ENCODE measurements at places on chromosomes 5 and 9.

GRCh38 chr5:55917402-55918086 lies 66.4 kb downstream of the IL31RA start:
- H3K27ac ChIP-seq: no peak overlapping the region
- DNase-seq: no peak
- H3K4me3 ChIP-seq: no peak overlapping the region
- peaks cover 19% of the 10 kb centered on the region for H3K4me1 ChIP-seq
- no peaks in the 10 kb centered on the region for H3K36me3 ChIP-seq
- H3K27me3 ChIP-seq: no peaks in the 10 kb centered on the region

DNA sequence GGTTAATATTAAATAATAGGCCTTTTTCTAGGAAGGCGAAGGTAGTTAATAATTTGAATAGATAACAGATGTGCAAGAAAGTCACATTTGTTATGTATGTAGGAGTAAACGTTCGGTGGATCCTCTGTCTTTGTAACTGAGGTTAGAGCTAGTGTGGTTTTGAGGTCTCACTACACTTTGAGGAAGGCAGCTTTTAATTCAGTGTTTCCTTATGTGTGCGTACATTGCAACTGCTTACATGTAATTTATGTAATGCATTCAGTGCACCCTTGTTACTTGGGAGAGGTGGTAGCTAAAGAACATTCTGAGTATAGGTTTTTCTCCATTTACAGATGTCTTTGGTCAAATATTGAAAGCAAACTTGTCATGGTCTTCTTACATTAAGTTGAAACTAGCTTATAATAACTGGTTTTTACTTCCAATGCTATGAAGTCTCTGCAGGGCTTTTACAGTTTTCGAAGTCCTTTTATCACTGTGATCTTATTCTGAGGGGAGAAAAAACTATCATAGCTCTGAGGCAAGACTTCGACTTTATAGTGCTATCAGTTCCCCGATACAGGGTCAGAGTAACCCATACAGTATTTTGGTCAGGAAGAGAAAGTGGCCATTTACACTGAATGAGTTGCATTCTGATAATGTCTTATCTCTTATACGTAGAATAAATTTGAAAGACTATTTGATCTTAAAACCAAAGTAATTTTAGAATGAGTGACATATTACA lies 45.7 kb downstream of the TGFBR1 start:
- peaks cover 10% of the 10 kb centered on the region for H3K27me3 ChIP-seq
- no peak for DNase-seq
- peak overlapping the region; percentile 33 for H3K27ac ChIP-seq
- peaks cover 19% of the 10 kb centered on the region for H3K4me1 ChIP-seq
- peaks cover 49% of the 10 kb centered on the region for H3K36me3 ChIP-seq

DNA sequence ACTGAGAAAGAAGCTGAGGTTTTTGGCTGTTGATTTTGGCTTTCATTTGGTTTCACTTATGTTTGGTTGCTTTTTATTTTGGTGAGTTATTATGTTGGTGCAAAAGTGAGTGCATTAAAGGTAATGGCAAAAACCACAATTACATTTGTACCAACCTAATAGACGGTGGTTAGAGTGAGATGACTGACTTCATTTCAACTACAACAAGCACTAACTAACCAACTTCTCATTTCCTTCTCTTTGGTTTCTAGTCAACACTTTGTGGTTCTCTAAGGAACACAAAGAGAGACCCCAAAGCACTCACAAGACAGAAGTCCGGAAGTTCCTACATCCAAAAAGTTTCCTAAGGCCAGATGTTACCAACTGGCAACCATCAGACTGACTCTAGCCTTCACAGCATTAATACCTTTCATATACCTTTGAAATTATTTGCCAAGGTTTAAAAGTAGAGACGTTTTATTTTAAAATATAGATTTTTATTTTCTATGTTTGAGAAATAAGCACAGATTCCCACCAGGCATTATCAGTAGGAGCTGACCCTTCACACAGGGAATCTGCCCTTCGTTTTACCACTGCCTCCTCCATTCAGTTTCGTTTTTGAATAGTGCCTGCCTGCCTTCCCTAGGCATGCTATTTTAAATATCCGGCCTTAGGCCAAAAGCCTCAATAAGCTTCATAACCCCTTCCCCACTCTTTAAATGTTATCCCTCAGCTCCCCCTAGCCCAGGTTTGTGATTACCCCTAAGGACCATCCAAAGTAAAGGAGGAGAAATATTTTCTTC lies 301.1 kb upstream of the PTGER4 start:
- peaks cover 38% of the 10 kb centered on the region for H3K4me1 ChIP-seq
- no peaks in the 10 kb centered on the region for H3K27me3 ChIP-seq
- H3K4me3 ChIP-seq: peak overlapping the region; percentile 5
- DNase-seq: no peak

DNA sequence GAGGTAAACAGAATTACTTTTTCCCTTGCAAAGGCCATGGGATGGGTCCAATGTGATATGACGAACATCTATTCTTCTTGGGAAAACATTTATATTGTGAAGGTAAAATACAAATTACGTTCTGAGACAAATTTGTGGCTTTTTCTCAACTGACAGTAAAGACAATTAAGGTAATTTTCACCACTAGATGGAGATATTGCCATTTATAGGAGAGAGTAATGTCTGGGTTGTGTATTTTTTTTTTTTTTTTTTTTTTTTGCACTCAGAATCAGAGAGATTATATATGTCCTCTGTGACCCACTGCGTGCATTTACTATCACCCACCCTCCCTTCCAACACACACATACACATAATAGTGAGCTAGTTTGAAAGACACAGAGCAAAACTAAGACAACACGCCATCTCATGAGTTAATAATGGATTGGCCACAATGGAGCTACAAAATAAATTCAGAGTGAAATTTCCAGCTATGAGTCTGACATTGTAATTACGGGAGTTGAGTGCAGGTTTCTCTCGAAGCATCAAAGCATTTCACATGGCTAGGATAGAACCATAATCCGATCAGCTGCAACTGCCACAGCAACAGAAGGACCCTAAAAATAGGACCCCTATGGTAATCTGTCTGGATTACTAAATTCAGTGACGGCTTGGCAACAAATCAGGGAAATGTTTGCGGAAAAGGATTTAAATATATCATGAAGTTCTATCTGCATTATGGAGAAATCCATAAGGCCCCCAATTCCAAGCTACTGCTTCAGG lies 49.2 kb downstream of the ANXA1 start:
- no peak overlapping the region for H3K27ac ChIP-seq
- DNase-seq: no peak
- H3K36me3 ChIP-seq: no peaks in the 10 kb centered on the region

DNA sequence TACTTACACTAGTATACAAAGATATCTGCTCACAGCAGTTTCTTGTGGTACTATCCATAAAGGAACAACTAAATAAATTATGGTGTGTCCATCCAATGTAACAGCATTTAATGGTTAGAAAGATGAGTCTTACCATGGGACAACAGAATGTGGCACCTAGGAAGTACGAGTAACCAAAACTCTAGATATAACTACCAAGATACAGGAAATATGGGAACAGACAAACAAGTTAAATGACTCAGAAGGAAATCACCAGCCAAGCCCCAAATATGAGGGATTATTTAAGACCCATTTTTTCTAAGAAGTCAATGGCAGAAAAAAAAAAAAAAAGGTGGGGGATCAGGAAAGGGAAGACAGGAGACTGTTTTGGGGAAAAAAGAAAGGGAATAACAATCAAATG lies 294.8 kb downstream of the PRELID2 start:
- H3K4me1 ChIP-seq: no peaks in the 10 kb centered on the region
- DNase-seq: no peak
- H3K36me3 ChIP-seq: no peaks in the 10 kb centered on the region
- H3K27me3 ChIP-seq: no peaks in the 10 kb centered on the region
- H3K27ac ChIP-seq: no peak overlapping the region

DNA sequence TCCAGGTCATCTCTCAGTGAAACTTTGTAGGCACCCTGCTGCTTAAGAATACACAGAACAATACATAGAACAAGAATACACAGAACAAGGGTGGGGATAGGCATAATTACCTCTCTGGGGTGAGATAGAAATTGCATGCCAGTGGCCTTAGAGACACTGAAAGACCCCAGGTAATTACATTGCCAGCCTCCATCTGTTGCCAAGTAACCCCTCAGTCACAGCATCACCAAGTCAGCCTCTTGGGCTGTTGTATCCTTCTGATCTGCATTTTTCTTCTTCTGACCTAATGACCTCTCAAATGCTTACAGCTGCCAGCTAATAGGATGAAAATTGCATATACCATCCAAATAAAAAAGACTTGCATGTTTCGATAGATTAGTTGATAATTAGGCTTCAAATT lies 167.7 kb downstream of the GRIA1 start:
- no peak for DNase-seq
- H3K27ac ChIP-seq: no peak overlapping the region
- no peak overlapping the region for H3K4me3 ChIP-seq
- no peaks in the 10 kb centered on the region for H3K4me1 ChIP-seq
- no peaks in the 10 kb centered on the region for H3K36me3 ChIP-seq
- H3K27me3 ChIP-seq: no peaks in the 10 kb centered on the region

- no peak overlapping the region for H3K4me3 ChIP-seq
- H3K27me3 ChIP-seq: no peaks in the 10 kb centered on the region
- no peaks in the 10 kb centered on the region for H3K36me3 ChIP-seq
- no peak for DNase-seq
- peaks cover 17% of the 10 kb centered on the region for H3K4me1 ChIP-seq
These were observed 42.6 kb downstream of the RGS3 start for GRCh38 chr9:113506090-113506589.

DNA sequence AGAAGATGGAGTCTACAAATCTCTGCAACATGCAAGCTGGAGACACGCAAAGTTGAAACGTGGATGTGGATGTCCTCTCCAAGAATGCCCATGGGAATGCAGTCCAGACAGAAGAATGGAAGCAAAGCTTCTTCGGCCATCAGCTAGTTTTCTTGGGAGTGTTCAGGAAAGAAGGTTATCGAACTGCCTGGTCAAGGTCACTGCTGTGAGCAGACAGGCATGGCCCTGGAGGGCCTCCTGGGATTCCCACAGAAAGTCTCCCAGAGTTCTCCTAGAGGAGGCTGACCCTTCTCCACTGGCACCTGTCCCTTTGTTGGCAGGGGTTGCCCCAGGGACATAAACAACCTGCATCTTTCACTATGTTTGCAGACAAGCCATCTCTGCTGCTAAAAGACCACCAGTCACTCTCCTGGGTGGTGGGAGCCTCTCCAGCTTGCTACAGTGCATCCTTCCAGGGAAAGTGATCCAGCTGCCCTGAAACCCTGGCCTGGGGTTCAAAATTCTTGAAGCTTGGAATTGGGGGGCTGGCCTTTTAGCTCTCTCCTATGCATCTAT lies 265.8 kb downstream of the SYK start:
- H3K36me3 ChIP-seq: peaks cover 13% of the 10 kb centered on the region
- no peak overlapping the region for H3K4me3 ChIP-seq
- no peak overlapping the region for H3K27ac ChIP-seq
- peaks cover 9% of the 10 kb centered on the region for H3K4me1 ChIP-seq
- no peak for DNase-seq
